ENCODE measurements at places on chromosomes 7 and 10.

- DNase-seq, result no peak
Observed at GRCh38 chr10:35434533-35434932, 98.2 kb downstream of the CCNY start.

DNA sequence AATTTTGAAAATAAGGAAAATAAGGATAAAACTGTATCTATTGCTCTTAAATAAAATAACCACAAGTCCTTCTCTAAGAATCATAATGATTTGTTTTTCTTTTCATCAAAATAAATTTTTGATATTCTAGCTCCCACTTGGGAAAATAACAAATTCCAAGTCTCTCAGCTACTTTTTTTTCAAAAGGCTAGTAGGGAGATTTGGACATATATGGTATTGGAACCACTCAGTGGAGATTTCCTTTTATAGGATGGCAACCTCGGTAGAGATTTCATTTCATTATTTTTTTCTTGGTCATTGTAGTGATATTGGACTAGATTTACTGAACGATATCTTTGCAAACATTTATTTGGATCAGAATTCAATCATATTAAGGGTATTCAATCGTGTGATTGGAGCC lies 69.5 kb upstream of the PRKG1 start:
- DNase-seq, result no peak

- no peak for DNase-seq
Observed at GRCh38 chr10:108323274-108323798, 1158.8 kb upstream of the SORCS1 start.

DNA sequence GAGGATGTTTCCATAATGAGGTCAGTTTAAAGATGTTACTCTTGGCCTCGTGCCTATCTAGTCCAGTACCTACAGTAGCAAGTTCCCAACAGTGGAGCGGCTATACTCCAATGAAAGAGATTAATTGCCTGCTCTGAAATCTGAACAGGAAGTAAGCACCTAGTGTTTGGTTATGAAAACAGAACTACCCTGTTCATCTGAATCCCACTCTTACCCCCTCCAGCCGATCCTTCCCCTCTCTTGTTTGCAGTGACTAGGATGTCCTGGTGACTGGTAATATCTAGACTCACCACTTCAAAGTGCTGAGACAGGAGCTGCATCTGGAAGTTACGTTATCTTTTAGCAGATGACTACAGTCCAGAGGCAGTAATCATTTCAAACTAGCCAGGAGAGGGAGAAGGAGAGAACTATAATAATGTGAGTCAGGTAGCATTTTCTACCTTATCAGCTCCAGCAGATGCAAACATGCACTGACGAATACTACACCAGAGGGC lies 666.7 kb upstream of the NRP1 start:
- no peak for DNase-seq

DNA sequence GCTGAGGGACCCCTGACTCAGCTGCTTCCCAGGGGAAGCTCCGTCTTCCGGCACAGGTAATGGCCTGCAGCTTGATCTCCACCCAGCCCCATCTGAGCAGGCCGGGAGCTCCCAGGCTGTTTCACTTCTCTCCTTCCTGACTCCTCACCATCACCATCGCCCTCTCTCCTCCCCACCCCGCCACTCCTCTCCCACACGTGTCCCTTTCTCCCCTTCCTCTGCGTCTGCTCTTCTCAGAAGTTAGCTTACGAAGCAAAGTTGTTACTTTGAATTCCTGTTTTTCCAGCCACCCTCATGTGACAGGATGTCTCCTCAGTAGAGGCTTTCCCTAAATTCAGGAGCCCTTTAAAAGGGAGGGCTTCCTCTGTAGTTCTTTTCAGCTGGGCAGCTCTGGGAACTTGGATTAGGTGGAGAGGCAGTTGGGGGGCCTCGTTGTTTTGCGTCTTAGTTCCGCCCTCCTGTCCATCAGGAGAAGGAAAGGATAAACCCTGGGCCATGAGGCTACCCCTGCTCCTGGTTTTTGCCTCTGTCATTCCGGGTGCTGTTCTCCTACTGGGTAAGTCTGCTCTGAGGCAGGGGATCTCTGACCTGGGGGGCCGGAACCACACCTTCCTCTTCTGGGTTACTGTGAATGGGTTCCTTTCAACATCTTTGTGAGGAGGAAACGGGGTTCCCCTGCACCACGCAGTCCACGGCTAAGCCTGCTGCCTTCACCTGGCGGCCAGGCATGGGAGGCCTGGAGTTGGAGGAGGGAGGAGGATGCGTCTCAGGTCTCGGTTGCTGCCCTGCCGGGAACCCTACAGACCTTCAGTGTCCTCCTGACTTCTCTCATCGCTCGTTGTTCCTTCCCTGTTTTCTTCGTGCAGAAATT lies at the start of gene MRC1:
Gene MRC1, plus strand, starts transcription at position 378 of the 871 bp plus-strand sequence. Its CDS starts 118 bp downstream, at position 496.
- DNase-seq, result no peak

- peak; percentile 14 for DNase-seq
Observed at GRCh38 chr7:13850185-13850752, 139.2 kb downstream of the ETV1 start.

- DNase-seq, result no peak
Observed at GRCh38 chr7:7321681-7322080, 139.3 kb downstream of the C1GALT1 start.

Measured in stimulated activated CD8-positive, alpha-beta memory T cell treated with anti-CD3 and anti-CD28 coated beads, Interleukin-4, amount 100 ng/mL, for 4 hours (primary cell).